G401 (cell line): ENCODE measurements at places on chromosomes 2 and 18. TPM values are rescaled to one million over a fixed set of nuclear protein-coding genes. Genes with fewer than 3 reads are reported as not detected.

DNA sequence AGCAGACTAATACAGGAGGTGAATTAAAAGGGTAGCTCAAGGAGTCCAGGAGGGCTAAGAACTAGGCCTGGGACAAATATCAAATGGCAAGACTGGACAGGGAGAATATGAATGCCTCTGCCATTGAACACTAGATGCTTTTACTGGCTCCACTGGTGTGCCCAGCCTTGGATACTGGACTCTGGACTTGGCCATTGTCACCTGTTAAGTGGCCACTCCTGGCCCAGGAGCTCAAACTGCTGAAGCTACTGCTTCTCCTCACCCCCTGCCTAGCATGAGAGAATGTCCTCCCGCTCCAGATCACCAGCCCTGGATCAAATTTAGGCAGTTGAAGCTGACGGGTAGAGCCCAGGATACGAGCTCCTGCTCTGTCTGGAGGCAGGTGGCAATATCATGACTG, 170.8 kb downstream of the DDX1 start:
- DNase-seq, result no peak

DNA sequence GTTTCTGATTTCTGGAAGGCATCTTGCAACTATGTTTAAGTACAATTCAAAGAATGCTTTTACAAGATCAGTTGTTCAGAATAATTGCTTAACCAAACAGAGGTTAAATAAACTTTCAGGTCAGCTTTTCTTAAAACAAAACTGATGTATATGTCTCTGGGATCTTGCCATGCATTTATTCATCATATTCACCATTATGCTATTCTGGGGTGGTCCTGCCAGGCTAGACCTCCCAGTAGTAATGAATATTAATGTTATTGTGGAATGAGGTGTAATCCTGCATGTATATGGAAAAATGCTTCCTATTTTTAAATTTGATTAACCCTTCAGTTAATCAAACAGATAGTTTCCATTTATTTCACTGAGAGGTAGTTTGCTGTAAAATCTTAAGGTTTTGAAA, 129.3 kb upstream of the RGPD4 start:
- no peak for DNase-seq

GRCh38 chr2:38374984-38375383, 2.1 kb downstream of the ATL2 start:
- no peak for DNase-seq

DNA sequence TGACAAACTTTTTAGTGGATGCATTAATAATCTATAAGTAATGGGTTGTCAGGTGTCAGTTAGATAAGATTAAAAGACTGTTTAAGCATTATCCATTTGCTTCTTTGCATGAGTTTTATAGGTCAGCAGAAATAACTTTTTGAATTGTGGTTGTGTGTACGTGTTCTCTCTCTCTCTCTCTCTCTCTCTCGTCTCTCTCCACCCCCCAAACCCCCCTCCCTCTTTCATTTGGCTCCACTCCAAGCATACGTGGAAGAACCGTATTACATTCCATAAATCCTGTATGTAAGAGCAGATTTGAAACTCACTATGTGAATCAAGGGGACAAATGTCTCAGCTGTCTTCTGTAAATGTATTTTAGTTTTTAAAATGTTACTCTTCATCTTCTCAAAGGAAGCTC, 120.2 kb downstream of the MEIS1 start:
- no peak for DNase-seq

DNA sequence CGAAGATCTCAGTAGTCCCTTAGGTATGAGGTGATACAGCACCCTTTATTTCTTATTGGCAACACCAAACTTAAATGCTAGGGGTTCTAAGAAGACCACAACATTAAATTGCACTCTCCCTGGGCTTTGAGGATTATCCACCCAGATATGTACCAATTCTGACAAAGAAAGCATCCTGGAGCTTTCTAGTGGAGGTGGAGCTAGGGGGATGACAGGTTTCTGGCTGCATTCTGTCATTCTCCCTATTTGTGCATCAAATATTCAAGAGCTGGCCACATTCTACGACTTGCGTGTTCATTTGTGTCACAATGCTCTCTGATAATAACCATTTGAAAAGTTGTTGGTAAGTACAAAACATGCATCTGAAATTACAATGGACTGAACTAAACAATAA, 111.1 kb downstream of the CDH2 start:
- DNase-seq, result no peak

DNA sequence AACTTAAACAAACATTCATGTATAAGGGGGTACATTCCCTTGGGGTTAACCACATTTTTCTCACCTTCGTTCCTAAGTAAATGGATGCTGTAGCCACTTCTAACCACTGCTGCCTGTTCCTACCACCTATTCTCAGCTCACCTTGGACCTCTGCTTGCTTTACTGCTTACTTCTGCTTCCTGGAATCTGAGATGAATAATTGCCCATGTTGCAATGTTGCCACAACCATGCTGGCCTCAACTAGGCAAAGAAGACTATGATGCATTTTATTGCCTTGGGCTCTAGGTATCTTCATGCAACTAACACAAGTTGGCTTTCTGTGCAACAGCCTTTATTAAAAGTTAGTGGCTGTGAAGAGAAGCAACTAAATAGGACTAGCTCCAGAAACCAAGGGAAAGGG, 106.3 kb upstream of the TCF4 start:
- no peak for DNase-seq

DNA sequence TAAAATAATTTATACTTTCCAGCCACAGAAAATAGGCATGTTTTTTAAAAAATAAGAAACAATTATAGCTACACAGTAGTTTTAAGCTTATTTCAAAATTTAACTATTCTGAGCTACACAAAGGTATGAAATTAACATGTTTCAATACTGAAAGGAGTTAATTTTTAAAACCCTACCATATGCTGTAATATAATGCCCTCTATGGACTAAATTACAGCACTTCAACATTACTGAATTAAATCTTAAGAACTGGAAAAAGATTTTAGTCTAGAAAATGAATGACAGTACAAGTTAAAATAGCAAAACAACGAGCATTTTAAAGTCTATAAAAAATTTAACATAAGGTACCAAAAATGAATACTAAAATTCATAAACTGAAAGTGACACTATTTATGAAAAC, 36.3 kb downstream of the RTN4 start:
- peak; percentile 41 for DNase-seq

VWA3B gene
- total RNA-seq, result not detected in 2 replicates

SERPINB2 gene
- not detected in 2 replicates for total RNA-seq

GRP gene
- not detected in 2 replicates for total RNA-seq

SNED1 gene
- 0.07 and 2.2 TPM in 2 replicates for total RNA-seq
